Cortex of kidney (tissue), 1 donor: ENCODE measurements at places on chromosomes 2 and 18.

- DNase-seq: no peak
Observed at GRCh38 chr18:36762074-36762473, 66.7 kb downstream of the TPGS2 start.

DNA sequence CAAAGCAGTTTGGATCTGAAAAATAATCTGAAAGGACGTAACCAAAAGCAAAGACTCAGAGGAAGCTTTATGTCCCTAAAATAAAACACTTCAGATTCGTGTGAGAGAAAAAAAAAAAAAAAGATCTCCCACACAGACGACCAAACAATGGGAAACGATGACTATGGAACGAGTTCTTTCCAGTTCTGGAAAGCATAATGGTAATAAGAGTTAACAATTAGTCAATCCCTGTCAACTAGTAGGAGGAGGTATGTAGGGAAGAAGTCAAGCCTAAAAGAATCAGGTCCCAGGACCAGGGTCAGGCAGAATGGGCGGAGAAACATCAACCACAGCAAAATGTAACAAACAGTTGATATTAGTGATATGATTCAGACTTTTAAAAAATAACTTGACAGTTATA, 170.3 kb upstream of the SETBP1 start:
- DNase-seq: no peak

- DNase-seq: no peak
Observed at GRCh38 chr2:34492561-34493455, 893.7 kb upstream of the FAM98A start.

DNA sequence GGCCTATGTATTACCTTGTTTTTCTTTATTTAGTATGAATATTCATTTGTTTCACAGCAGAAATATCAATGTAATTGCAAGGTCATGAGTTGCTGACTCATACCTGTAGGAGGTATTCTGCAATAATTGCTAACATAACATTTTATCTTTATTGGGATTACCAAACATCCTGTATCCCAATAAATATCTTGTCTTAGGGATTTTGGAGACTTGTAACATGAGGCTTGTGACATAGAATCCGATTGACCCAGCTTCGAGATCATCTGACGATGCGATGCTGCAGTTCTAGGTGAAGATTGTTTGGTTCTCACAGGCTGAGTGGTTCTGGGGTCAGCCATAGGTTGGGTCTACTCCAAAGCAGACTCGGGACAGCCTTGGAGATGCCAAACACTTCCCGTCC, 133.4 kb upstream of the RND3 start:
- no peak for DNase-seq

DNA sequence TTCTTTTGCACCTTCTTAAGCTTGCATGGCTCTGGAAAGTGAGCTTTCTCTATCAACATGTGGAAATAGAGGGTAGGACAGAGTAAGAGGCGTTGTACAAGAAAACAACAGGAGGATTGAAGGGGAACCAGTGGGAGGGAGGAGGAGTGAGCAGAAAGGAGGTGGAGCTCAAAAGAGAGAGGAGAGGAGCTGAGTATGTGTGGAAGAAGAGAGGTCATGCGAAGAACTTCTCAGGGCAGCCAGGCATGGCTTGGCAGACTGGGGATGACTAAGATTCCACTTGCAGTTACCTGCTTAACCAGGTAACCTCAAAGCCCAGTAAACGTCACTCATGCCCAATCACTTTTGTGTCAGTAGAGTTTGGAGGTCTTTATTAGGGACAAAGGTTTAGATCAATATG, 105.1 kb downstream of the BCL2L11 start:
- DNase-seq: no peak

DNA sequence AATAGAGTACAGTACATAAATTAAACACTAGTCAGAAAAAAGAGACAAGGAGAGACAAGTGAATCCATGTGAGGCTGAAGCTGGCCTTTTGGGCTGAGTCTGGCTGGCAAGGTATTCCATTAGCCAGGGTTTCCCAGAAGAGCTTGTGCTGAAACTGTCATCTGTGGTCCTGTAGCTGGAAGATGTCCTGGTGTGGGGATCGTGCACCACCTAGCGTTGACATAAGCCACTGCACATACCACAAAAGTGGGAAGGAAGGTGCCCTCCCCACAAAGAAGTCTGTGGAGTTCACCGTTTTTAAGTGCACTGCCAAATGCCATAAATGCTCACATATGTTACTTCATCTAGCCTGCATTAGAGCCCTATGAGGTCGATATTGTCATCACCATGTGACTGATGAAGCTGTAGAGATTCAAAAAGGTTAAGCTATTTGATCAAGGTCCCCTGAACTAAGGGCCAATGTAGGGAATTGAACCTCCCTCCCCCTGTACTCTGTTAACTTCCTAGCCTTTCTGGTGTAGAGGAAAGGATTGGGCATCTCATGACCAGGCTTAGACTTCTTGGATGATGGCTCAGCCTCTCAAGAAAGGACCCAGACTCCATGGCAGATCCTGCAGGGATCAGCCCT, 31.9 kb upstream of the GALNT14 start:
- DNase-seq: no peak

DNA sequence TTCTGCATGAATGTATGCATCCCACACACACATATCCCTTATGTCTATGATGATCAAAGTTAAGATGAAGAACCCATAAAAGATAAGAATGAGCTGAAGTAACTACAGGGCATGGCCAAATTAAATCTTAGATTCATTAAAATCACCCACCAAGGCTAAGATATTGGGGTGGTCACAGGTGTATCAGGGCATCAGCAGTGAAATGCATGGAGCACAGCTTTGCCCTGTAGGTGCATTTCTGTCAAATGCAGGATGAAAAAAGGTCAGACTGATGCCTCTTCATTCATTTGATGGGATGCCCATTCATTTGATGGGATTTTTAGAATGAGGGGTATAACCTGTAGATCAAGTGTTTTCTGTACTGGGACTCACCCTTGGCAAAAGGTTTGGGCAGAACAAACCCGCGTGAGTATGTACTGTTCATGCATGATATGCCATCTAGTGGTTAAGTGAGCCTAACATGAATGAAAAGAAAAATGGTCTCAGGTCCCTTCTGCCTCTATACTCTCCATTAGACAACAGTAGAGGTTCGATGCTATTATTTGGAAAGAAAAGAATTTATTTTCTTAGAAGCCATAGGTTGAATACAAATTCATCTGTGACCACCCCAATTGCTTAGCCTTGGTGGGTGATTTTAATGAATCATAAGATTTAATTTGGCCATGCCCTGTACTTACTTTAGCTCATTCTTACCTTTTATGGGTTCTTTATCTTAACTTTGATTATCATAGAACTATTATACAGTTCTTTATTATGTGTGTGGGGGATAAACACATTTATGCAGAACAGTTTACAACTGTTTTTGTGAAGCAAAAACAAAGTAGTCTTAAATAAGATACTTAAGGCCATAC, 43.2 kb upstream of the NOSTRIN start:
- DNase-seq: no peak

GRCh38 chr2:157336137-157337010, 10.8 kb upstream of the ERMN start:
- no peak for DNase-seq
